ENCODE measurements at places on chromosomes 4 and X.

GRCh38 chr4:177190995-177191580 is 118.6 kb upstream of the NEIL3 start:
- no peak for DNase-seq

- no peak for DNase-seq
Observed at GRCh38 chr4:107640197-107640596, 79.8 kb downstream of the PAPSS1 start.

GRCh38 chr4:151486168-151486567 is 77.2 kb downstream of the FHIP1A start:
- no peak for DNase-seq

DNA sequence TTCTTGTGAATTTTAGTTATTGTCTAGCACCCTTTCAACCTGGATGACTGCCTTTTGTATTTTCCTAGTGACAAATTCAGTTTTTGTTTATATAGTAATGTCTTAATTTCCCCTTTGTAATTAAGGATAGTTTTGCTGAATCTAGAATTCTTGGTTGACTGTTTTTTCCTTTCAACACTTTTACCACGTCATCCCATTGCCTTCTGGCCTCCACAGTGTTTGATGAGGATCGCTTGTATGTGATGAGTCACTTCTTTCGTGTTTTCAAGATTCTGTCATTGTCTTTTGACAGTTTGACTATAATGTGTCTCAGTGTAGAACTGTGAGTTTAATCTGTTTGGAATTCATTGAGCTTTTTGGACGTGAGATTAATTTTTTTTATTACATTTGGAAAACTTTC is 30.1 kb downstream of the KDM6A start:
- DNase-seq: no peak

DNA sequence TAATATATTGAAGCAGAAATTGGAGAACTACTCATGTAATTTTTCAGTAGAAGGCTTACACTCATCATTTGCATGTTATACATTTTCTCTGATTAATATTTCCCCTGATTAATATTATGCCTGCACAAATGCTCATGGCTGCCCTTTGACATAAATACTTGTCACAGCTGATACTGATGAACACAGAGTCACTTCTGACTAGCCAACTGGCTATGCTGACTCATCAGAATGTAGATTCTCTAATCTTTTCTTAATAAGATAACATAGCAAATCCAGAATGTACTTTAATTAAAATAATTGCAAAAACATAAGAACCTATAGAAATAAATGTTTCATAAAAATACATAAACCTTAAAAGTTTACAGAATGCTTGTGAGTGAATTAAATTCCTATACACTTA is 52.4 kb upstream of the C4orf54 start:
- no peak for DNase-seq

- no peak for DNase-seq
Observed at GRCh38 chrX:9948406-9948805, 18.8 kb upstream of the CLDN34 start.

Data from ureter (tissue), 1 donor.